ENCODE measurements at places on chromosomes 4 and X.

DNA sequence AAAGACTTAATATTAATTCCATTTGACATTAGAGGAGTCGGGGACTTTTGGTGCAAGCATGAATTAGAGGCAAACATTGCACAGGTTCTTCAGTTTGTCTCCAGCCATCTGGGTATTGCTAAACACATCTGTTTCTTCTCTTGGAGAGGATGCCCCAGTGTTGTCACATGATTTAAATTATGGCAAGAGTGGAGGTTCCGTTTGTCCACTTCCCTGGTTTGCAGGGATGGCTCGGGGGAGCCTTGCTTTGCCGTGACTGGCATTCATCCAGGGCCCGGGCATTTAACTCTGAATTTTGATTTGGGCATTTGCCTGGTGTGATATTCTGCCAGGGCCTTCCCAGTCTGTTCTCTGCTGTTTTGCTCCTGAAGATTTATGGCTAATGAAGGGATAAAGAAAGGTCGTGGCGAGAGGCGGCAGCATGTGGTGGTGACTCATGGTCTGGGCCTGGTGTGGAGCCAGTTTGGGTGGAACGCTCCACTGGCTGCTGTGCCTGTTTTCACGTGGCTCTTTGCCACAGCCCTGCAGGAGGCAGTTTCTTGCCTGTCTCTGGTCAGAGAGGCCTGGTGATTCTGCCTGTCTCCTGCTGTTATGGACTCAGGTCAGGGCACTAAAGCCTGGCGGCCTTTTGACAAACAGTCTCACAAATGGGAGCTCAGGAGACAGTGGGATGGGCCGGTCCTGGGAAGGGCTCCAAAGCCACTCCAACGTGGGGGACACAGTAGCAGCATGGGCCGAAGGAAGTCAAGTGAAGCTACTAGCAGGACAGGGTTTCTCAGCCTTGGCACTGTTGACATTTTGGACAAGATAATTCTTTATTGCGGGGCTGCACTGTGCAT lies 99.4 kb upstream of the PGRMC2 start:
- DNase-seq: no peak

DNA sequence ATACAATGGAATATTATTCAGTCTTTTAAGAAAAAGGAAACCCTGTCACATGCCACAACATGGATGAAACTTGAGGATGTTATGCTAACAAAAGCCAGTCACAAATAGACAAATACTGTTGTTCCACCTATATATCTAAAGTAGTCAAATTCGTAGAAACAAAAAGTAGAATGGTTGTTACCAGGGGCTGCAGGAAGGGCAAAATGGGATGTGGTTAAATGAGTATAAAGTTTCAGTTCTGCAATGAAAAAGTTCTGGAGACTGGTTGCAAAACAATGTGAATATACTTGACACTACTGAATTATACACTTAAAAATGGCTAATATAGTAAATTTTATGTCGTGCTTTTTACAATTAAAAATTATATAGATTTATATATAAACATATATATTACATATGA lies 12.2 kb downstream of the SPOCK3 start:
- no peak for DNase-seq

DNA sequence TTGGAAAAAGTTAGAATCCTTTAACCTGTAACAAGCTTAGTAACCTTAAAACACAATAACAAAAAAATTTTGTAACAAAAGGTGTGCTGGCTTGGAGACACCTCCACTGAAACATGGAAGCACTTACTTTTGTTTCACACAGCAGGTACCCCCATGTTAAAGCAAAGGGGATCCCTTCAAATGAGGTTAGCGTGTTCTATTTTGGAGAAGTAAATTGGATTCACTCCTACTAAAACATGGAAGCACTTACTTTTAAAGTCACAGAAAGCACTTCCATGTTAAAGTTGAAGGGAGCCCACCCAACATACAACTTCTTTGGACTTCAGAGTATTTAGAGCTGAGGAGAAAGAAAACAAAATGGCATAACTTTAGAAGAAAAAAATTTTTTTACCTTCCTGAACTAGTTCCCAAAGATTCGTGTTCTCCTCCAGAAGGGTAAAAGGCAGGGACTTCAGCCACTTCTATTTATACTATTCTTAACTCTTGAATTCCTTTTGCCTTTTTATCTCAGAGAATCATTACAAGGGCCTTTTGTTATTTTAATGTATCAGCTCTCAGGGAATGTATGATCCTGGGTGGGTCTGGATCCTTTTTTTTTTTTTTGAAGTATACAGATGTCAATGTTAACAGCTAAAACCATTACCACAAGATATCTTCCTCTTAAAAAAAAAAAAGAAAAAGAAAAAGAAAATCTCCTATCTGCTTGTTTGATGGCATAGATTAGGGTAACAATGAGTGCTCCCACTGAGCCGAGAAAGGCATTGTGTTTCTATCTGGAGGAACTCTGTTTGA lies 11.5 kb downstream of the LARP7 start:
- DNase-seq: no peak

DNA sequence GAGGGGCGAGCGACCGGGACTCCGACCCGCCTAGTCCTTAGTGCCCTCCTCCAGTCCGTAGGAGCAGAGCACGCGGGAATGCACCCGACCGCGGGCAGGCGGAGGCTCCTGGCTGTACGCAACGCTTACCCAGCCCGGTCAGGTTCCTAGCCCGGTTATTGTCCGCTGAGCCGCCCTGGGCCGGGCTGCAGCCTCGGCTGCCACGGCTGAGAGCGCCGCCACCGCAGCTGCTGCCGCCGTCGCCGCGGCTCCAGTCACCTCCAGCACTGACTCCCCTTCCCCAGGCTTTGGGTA lies at the start of gene AMER1:
TSS of gene AMER1 (minus strand) at position 268 of the 294 bp plus-strand sequence. CDS start 12,422 bp downstream, outside the sequence.
- DNase-seq: no peak

DNA sequence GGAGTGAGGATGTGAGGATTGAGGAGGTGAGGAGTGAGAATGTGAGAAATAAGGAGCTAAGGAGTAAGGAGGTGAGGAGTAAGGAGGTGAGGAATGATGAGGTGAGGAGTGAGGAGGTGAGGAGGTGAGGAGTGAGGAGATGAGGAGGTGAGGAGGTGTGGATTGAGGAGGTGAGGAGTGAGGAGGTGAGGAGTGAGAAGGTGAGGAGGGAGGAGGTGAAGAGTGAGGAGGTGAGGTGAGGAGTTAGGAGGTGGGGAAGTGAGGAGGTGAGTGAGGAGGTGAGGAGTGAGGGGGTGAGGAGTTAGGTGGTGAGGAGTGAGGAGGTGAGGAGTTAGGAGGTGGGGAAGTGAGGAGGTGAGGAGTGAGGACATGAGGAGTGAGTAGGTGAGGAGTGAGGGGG lies 74.8 kb upstream of the MXD4 start:
- DNase-seq: no peak

DNA sequence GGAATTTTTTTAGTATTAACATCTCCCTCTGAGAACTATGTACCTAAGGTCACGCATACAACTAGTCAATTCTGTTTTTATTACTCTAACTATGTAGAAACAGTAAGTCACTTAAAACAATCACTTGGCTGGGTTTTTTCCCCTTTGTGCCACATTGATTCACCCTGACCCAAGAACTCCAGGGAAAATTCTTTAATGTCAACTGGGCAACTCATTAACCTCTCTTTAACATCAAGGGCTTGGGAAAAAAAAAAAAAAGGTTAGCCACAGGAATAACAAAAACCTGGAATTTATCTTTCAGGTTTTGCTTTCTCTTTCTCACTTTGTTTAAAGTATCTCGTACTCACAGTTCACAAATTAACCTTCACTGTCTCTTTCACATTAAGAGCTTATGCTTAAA lies 8.1 kb downstream of the RPL9 start:
- no peak for DNase-seq

GRCh38 chr4:88599298-88599697 lies 7.0 kb downstream of the HERC3 start:
- no peak for DNase-seq

DNA sequence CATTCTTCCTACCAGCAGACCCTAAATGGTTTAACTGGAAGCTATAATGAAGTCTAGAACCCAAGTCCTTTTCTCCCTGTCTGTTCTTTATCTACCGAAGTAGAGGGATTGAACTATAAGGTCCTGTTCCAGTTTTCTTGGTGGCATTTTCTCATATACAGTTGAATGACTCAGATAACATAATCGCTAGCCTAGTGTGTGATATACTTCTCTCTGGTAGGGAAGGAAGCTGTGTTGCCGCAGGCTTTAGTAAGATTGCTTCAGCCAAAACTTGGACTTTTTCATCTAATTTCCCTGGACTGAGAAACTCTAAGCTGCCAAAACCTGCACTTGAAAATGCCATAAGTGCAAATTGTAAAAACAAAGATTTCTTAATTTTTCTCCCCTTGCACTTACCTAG lies 123.4 kb downstream of the NWD2 start:
- DNase-seq: no peak

DNA sequence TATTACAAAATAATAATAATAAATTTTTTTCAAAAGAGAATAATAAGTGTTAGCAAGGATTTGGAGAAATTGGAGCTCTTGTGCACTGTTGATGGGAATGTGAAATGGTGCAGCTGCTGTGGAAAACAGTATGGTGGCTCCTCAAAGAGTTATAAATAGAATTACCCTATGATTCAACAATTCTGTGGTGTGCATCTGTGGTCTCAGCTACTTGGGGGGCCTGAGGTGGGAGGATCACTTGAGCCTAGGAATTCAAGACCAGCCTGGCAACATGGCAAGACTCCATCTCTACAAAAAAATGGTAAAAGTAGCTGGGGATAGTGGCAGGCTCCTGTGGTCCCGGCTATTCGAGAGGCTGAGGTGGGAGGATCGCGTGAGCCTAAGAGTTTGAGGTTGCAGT lies 19.6 kb downstream of the MND1 start:
- no peak for DNase-seq

- no peak for DNase-seq
These were observed 104.5 kb downstream of the AMELX start for GRCh38 chrX:11397680-11398079.

GRCh38 chr4:54897590-54897989 lies 227.8 kb downstream of the KDR start:
- DNase-seq: no peak

- no peak for DNase-seq
These were observed 72.5 kb downstream of the UBE2K start for GRCh38 chr4:39770471-39770870.

All from NCI-H524 treated with DMSO at 0.1 percent for 48 hours (cell line).